Common myeloid progenitor, CD34-positive (primary cell): ENCODE measurements at places on chromosomes 6 and 20.

GRCh38 chr6:32980488-32981038 is 12.2 kb downstream of the BRD2 start:
- DNase-seq = no peak

DNA sequence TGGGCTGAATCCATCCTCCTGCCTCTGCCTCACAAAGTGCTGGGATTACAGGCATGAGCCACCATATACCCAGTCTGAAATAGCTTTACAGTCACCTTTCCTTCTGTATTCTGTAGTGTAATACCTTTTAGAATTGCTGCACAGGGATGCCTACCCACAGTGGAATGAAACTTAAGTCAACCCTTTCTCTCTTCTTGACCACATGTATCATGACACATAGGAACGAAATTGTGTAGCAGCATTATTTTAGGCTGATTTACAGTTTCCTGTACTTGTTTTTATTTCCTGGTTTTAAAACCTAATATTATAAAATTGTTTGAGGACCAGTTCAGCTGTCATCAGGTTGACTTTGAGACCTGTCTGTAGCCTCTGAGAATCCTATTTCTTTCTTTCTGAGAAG is 297.8 kb downstream of the ZFAND3 start:
- peak; percentile 10 for DNase-seq

DNA sequence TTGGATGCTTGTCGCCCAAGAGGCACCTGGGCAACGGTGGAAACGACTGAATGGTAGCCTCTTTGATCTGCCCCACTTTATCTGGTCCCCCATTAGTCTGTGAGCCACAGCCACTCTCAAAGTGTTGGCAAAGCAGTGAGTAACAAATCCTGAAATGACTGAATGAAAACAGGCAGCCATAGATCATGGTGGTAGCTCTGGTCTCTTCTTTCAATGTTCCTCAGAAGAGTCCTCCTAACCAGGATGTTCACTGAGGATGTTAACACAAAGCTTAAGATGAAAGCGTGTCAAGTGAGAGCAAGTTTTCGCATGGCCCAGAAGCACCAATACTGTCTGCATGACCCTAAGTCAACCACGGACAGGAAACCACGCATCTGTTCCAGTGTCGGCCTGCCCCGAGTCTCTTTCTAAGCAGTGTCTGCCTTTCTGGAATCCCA is 107.3 kb downstream of the IRF4 start:
- peak; percentile 52 for DNase-seq

DNA sequence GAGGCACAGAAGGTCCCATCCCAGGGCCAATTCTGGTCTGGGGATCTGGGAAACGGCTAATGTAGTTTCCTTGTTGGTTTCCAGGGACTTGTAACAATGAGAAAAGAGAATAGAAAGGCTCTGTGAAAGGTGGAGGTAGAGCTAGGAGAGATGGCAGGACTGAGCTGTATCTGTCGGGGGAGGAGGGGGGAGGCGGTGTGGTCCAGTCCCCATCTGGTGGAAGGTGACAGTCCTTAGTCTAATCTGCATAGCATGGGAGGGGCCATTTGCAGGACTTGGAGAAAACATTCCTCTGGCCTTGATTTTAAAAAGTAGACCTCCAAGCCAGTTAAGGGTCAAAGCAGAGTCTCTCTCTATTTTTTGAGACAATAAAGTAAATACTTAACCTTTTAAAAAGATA is 137.1 kb downstream of the DNAH8 start:
- no peak for DNase-seq

DNA sequence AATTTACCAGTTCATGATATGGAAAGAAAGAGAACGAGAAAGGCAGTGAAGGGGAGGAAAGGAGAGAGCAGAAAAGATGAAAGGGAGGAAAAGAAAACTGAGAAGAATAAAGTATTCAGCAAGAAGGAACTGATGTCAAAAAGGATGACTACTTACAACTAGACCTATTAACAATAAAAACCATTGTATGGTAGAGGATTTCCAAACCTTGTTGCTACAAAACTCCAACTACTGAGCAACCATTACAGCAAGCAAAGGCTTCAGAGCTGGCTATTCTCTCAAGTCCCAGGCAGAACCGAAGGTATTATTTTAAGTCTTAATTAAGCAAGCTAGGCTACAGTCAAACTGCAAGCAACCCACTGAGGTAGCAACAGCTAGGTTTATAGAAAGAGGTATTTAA is 142.2 kb downstream of the BTBD9 start:
- no peak for DNase-seq

DNA sequence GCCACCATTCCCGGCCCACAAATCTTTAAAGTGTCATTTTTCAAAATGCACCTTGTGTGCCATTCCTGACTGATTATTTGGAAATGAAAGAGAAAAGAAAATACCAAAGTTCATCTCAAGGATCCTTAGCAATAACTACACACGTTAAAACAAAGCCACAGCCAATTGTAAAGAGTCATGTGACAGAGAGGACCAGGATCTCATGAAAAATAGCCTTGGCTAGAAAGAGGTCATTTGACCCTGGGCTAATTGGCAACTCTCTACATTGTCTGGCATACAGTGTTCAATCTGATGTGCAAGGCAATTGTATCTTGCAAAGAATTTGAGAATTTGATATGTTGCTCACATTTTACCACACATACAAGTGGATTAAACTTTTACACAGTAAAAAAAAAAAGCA is 31.6 kb upstream of the HLA-G start:
- DNase-seq = no peak

GRCh38 chr6:56169366-56169765 is 78.0 kb downstream of the COL21A1 start:
- no peak for DNase-seq

GRCh38 chr6:86477500-86478148 is 459.7 kb upstream of the HTR1E start:
- DNase-seq = no peak

- DNase-seq = no peak
Measured at GRCh38 chr20:51987812-51988211, 185.5 kb upstream of the SALL4 start.

DNA sequence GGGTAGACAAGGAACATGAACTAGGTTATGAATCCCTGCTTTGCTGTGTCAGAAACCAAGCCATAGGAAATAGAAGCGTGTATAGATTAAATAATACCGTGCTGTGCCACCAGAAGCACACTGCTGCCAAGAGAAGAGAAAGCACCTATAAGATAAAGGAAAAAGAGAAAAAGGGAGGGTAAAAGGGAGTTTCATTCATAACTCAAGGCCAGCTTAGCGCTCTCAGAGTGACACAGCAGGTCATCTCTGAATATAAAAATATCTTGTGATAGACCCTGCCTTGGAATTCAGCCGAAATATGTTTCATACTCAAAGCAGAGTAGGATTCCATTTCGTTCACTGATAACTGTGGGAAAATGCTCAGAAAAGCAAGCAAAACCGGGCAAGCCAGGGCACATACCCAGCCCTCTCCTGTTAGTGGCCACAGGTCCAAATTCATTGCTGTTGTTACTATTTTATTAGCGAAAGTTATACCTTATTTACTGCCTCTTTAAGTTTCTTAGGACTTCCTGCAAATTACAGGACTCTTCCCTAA is 8.7 kb downstream of the JAG1 start:
- DNase-seq = no peak

DNA sequence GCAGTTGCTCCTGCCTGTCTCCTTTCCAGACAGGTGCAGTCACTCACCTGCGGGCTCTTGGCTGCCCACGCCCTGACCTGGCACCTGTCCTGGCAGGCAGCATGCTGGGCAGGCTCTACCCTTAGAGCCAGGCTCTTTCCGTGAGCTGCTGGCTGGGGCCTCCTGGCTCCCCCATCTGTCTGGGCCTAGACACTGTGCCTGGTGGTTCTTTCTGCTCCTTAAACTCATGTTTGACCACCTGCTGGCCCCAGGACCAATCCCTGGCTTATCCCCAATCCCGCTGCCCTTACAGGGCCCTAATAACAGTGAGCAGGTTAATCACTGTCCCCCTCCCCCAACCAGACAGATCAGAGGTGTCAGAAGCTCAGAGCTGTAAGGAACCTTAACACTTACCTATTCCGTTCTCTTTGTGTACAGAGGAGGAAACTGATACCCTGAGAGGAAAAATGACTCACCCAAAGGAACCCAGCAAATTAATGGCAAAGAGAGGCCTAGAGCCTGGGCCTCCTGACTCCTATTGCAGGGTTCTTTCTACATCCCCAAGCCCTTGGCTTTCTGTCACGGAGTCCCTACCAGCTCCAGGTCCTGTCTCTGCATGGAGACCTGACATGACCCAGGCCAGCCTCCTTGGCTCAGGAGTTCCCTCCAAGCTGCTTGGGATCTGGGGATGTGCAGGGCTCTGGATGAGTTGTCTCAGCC is 54.7 kb downstream of the RAB44 start:
- DNase-seq = no peak

GRCh38 chr6:143513410-143513809 is 1.9 kb upstream of the FUCA2 start:
- peak; percentile 29 for DNase-seq

DNA sequence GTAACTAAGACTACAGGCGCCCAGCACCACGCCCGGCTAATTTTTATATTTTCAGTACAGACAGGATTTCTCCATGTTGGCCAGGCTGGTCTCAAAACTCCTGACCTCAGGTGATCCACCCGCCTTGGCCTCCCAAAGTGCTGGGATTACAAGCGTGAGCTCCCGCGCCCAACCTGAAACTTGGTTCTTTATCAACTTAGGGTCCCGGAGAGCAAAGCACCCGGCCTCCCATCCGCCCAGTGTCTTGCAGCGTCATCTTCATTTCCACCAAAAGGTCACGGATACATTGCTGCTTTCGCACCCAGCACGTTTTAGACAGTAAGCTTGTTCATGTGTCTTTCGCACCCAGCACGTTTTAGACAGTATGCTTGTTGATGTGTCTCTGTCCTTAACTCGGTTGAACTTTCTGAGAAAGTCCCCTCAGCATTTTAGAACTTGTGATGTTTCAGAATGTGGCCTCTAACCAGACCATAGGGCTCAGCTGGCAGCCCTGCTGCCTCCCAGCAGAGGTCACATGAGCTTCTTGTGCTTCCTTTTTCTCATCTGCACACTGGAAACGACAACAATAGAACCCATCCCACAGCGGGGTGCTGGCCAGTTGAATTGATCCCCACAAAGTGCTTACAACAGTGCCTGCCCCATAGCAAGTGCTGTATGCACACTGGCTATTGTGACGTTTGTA is 48.8 kb downstream of the PRR18 start:
- DNase-seq = peak; percentile 48

DNA sequence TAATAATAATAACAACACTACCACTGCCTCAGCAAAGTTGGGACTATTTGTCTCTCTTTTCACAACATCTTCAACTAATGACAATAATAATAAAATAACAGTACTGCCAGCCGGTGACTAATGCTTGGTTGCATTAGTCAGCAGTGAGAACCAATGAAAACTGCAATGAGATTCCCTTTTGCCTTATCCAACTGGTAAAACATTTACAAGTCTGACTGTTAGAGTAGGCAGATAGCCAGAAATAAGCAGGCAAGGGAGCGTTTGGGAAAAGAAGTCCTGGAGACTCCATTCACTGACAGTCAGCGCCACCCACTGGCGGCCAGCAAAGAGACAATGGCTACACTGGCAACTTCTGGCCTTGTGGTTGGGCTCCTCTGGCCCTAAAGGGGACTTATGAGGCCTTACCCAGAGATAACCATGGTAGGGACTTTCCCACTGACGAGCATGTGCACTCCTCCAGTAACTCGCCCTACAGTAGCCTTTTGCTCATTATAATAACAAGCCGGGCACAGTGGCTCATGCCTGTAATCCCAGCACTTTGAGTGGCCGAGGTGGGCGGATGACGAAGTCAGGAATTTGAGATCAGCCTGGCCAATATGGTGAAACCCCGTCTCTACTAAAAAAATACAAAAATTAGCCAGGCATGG is 3.4 kb upstream of the NSFL1C start:
- peak; percentile 71 for DNase-seq

DNA sequence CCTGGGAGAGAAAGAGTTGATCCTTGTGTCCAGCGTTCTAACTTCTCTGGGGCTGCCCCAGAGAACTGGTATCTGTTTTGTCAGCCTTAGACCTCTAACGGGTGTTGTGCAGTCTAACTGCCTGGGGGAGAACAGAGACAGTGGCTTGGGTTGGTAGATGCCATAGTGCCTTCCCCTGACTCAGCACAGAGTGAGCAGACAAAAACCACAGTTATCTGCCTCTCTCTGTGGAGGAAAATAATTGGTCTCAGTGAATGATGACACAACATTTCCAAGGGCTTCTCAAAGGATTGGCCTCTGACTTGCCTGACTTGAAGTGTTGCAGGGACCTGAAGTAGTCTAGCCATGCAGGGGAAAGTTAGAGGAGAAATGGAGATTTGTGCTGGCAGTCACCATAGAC is 226.2 kb upstream of the MAN1A1 start:
- DNase-seq = no peak

DNA sequence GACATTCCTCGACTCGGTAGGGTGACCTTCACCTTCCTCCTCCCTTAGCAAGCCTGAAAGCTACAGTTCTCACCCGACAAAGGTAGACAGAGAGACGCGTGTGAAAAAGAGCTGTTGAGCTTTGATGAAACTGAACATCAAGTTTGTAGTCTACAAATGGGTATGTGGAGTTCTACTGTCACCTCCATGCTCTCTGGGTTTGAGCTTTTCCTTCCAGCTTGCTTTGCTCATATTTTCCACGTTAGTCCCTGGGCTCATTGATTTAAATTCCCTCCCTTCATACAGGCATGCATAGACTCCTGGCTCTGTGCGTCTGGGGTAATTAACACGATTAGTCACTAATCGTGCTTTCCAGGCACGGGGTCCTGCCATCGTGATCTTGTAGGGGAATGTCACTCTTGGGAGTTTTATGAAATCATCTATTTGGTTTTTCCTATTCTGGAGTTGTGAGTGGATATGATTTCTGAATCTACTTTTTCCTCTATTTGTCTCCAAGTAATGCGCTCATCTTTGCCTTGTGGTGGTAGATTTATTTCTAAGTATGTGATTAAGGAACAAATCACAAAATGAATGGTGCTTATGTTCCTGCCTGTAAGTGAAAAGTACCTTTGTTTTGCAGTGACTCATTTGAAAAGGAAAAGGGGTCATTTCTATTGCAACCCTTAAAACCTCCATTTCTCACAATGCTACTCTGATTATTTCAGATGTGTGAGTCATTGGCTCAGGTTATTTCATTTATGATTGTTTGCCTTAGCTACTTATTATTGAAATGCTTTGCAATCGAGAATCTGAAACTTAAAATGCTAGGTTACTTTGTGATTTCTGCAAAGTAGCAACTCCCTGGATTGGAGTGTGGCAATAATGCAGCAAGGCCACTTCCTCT is 154.6 kb downstream of the ZDHHC14 start:
- DNase-seq = peak; percentile 36

DNA sequence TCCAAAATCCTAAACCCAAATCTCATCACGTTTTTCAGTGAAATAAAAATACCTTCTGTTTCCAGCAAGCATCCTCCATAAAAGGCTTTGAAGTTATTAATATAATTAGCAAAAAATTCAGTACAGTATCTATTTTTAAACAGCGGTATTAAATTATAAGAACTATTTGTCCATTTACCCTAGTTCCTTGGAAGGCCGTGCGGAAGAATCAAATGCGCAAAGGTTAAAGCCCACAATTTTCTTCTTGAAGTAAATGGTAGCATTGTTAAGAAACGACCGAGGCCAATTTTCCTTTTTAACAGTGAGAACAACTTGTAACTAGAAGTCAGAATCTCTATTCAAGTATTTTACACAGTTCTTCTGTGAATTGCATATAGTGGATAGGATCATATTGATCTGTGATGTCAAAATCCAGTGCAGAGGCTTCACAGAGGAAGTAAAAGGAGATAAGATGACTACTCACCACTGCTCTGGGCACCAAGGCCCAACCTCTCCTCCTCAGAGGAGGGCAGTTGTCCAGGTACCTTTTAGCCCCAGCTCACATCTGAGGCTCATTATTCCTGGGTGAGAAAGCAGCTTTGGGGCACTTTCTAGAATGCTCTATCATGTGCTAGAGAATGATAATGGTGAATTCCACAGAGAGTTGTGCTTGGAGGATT is 36.3 kb downstream of the TNFAIP3 start:
- DNase-seq = no peak

GRCh38 chr6:4264081-4264480 is 128.7 kb upstream of the ECI2 start:
- DNase-seq = no peak
